Bronchial epithelial cell (primary cell): ENCODE measurements at places on chromosomes 7 and 10.

DNA sequence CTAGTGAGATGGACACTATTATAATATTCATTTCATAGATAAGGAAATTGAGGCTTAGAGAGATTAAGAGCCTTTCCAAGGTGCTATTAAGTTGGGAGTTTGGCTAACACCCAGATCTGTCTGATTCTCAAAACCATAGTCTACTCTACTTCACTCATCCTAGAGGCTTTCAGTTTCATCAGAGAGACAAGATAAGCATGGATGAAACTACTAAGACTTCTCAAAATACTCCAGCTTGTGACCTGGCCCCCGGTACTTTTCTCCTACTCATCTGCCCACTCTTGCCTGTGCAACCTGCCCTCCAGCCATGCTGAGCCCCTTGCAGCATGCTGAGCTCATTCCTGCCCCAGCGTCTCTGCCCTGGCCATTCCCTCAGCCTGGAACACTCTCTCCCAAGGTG, 12.2 kb upstream of the SLC35B4 start:
- DNase-seq = no peak

GRCh38 chr7:129780974-129781927, 169.7 kb downstream of the NRF1 start:
- DNase-seq = no peak

DNA sequence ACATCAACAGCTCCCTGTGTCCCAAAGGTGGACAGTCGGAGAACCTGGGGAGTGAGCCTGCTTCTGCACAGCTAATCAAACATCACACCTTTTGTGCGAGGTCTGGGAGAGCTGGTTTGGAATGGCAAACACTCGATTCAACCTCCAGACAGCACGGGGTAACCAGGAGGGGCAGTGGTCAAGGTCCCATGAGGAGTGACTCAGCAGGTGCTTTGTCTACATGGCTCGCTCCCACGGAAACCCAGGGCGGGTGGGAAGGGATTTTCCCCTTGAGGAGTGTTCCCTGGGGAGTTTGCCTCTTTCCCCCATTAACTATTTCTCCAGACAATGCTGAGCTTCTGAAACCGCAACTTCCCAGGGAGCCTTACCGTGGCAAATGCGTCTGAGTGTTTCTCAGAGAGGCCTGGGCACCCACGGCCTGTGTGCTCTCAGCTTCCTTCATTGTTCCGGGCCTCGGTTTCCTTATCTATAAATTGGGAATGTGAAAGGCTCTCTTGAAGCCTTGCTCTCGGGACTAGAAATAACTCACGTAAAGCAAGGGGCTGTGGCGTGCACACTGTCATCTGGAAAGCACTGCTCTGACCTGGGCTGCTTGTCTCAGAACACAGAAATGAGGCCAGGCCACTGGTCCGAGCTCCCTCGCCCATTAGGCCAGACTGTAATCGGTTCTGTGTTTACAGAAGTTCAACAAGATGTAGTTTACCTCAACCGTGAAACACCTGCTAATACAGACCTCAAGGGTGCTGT, 14.0 kb upstream of the GTPBP4 start:
- no peak for DNase-seq

- no peak for DNase-seq
Measured at GRCh38 chr10:4839353-4839752, 13.3 kb downstream of the AKR1E2 start.

DNA sequence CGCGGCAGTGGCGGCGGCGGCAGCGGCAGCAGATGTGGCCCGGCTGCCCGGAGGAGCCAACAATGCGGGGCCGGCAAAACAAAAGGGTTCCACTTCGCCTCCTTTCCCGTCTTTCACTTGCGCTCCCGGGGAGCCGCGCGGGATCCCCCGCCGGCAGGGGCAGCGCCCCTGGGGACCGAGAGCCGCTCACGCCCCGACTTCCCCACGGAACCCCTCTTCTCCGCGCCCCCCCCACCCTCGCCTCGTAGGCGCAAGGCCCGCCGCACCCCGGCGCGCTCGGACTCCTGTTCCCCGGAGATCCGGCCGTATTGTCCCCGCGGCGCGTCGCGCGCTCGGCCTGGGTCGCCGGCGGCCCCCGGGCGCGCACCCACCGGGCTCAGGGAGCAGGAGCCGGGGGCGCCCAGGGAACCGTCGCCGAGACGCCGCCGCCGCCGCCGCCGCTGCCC, 854 bp downstream of the CTBP2 start:
- no peak for DNase-seq

DNA sequence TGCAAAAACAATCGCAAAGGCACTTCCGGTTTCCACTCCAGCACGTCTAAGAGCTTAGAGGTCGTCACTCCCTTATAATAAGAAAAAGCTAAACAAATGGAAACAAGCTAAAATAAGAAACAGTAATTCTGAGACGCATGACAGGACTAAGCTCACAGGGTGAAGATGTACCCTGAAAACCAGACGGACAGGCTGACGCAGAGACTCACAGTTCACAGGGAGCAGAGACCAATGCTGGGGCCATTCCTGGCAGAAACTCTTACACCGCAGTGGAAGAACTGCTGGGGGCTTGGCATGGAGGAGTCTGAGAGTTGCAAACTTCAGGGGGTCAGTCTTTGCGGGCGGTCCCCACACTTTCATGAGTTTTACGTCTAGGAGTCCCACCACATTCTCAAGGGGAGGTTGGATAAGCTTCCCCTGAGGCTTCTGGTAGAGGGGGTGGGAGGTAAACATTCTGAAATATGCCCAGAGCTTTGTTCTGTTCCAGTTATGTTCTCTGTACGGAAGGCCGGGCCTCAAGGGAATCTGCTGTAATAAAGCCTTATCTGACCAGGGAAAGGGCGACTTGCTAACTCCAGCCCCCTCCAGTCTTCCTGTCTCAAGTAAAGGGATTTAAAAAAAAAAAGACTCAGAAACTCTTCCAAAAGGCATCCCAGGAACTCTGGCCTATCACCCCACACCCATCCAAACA, 47.8 kb downstream of the BRI3 start:
- no peak for DNase-seq

DNA sequence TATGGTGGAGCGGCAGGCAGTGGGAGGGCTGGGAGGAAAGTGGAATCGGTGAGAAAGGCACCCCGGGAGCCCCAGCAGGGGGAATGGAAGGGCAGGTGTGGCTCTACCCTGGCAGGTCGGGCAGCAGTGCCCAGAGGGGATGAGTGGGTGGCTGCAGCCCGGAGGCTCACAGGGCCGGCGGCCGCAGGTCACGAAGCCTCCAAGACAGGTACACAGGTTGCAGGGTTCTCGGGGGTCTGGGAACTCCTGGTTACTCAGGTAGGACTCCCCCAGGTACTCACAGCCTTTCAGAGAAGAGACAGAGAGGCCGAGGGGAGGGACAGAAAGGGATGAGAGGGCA, 21.8 kb downstream of the KCP start:
- DNase-seq = no peak

- no peak for DNase-seq
Measured at GRCh38 chr7:69744026-69744425, 145.8 kb downstream of the AUTS2 start.
